NCI-H510A treated with DMSO at 0.1 percent for 48 hours (cell line): ENCODE measurements at places on chromosomes 7 and 10.
A peak's percentile ranks its signal among the peaks of the same experiment; 100 is the strongest.

GRCh38 chr7:127997226-127997922 lies 33.9 kb downstream of the LRRC4 start:
- DNase-seq: no peak

- DNase-seq: peak; percentile 69
Measured at GRCh38 chr7:66859794-66860645, 61.0 kb upstream of the TMEM248 start.

DNA sequence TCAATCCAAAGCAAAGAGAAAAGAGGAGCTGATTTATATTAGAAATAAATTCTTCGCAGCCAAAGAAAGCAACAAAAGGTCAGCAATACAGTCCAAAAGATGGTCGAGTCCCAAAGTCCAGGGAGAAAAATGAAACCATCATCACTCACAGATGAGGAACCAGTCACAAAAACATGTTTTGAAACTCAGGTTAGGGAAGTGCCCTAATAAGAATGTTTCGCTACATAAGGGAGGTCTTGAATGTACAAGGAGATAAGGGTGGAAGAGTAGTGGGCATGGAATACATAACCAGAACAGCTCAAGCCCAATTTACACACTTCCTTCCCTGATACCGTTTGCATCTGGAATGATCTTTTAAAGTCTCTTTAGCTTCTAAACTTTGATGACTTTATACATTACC lies 53.6 kb downstream of the VPS41 start:
- no peak for DNase-seq

- DNase-seq: no peak
Measured at GRCh38 chr10:117622471-117623184, 80.1 kb downstream of the EMX2 start.

DNA sequence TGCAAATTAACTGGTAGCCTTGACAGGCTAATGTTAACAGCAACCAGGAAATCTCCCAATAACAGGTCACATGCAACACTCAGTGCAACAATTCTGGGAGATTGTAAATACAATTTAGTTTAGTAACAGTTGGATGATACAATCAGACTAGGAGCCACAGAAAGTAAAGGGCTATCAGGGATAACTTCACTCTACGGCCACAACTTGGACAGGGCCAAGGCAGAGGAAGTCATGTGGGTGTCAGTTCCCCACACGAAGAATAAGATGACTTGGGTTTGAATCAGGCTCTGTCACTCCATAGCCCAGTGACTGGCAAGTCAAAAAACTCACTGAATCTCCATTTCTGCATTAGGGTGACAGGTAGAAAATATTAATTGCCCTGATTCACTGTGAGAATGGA lies 217.3 kb upstream of the CCDC6 start:
- DNase-seq: no peak

DNA sequence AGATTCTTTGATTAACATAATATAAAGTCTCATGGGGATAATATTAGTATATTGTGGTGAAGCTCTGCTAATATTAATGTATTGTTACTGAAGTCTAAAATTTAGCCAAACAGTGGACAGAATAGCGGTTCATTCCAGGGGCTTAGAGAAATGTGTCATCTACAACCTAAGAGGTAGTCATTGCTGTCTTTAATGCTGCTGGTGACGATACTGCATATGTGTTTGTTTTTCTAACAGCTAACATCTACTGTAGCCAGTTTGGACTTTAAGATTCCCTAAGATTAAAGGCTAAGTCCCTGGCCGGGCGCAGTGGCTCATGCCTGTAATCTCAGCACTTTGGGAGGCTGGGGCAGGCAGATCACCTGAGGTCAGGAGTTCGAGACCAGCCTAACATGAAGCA lies 102.0 kb upstream of the SAMD8 start:
- DNase-seq: no peak

DNA sequence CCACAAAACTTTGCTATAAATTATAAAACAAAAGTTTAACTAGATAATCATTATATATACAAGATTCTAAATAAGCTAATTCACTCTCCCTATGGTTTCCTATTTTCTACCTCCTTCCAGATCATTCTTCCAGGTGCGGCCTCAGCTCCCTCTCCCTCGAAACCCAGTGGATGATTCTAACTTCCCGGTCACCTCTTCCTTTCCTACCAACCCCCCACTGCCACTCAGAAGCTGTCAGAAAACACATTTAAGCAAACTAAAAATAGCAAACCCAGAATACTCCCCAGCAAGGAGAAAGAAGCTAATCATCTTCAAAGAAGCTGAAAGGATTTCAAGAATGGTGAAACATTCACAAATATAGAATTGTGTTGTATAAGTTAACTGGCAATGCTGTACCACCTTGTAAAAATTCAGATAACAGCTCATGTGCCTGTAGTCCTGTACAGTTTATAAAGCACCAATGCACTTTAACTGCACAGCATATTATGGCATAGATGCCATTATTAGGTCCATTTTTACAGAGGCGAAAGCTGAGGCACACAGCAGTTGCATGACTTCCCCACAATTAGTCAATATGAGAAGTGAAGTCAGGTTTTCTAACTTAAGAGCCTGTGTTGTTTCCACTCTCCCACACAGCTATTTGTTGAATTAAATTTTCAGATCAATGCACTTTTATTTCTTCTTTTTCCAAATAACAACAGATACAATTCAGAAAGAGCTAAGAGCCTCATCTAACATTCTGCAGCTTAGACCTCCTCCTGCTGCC lies 13.7 kb upstream of the DNTT start:
- DNase-seq: no peak

- DNase-seq: no peak
Measured at GRCh38 chr10:3948843-3949242, 163.8 kb upstream of the KLF6 start.

- DNase-seq: no peak
Measured at GRCh38 chr7:51973071-51973470, 656.5 kb upstream of the COBL start.

- peak; percentile 80 for DNase-seq
Measured at GRCh38 chr7:36278620-36279172, 111.0 kb upstream of the ANLN start.

GRCh38 chr7:121081327-121081936 lies 92.9 kb downstream of the CPED1 start:
- peak; percentile 55 for DNase-seq

DNA sequence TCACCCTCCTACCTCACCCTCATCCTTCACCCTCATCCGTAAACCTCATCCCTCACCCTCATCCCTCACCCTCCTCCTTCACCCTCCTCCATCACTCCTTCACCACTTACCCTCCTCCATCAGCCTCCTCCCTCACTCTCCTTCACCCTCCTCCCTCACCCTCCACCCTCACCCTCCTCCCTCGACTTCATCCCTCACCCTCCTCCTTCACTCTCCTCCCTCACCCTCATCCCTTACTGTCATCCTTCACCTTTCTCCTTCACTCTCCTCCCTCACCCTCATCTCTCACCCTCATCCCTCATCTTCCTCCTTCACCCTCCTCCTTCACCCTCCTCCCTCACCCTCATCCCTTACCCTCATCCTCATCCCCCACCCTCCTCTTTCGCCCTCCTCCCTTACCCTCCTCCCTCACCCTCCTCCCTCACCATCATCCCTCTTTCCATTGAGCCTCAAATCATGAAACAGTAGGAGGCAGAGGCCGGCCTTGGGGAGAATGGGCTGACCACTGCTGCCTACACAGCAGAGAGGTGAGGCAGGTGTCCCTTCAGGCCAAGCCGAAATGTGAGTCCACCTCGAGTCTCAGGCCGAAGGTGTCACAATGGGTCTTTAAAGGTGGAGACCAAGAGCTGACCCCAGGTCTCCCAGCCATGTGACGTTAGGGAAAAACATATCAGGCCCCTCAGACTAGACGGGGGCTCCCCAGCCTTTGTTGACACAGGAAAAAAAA lies 53.0 kb downstream of the PDGFA start:
- DNase-seq: no peak

DNA sequence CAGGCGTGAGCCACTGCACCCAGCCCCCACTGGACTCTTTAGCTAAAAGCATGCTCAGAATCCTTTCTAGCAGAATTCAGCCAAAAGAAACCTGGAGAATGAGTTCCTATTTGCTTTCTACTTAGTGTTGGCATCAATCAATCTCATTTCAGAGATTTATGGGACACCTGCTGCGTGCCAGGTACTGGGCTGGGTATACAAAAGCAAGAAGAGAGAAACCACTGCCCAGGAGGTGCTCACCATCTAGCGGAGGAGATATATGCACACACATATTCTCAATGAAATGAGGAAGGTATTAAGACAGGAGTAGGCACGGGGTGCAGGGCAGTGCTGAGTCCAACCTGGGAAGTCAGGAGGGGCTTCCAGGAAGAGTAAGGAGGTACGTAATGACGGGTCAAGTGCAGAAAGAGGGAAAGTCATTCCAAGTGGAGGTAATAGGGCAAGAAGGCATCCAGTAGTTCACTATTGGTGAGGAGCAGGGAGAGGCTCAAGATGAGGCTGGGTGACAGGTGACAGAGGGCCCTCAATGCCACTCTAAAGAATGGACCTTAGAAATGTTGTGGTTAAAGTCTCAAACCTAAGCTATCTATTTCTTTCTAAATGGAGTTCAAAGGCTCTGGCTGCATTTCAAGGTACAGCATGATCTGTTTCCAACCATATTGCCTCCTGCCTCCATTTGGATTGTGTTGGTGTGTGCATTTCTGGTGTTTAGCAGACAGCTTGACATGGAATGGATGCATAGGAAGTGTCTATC lies 22.1 kb downstream of the ABLIM1 start:
- peak; percentile 30 for DNase-seq

DNA sequence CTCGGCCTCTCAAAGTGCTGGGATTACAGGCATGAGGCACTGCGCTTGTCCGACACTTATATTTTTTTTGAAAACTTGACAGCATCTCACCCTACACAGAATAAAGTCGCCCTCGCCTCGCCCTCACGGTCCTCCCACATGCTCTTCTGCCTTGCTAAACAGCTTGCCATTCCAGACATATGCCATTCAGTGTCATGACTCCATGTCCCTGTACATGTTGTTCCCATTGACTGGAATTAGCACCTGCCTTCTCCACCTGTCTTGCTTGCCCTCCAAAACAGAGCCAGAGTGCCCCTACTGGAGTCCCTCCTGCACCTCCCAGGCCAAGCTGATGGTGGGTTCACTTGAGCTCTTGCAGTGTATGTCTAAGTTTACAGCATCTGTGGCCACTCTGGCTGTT lies 6.2 kb downstream of the NIPSNAP2 start:
- DNase-seq: peak; percentile 64

DNA sequence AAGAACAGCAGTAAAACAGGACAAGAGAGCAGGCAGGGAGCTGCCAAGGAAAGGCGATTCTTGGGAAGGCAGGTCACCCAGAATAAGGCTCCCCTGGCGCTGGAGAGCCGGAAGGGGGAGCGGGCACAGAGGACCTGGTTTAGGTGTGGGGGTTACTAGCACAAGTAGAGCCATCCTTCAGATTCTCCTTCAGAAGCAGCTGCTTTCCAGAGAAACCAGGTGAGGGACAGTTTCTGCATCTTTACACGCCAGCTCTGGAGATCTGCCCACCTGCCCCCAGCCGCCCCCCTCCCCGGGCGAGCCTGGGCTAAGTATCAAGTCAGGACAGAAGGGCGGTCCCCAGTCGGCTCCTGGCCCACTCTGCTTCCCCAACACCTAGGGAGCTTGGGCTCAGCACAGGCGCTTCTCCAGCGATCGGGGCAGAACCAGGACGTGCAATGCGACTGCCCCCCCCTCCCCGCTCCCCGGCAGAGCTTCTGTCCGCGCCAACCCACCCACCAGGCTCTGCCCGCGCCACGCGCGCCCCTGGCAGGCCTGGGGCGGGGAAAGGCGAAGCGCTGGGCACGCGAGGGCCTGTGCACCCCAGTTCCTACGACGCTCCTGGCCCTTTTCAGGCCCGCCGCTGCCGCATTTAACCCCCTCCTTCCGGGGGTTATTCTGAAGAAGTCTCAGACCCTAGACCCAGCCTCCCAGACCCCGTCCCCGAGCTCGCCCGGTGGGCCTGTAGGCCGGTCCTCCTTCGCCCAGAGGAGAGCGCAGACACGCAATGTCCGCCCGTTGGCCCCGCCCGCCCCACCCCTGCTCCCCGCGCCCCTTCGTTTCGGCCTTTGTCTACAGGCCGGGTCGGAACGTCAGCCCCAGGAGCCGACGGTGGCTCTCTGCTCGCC lies 4.4 kb upstream of the EN2 start:
- DNase-seq: no peak

DNA sequence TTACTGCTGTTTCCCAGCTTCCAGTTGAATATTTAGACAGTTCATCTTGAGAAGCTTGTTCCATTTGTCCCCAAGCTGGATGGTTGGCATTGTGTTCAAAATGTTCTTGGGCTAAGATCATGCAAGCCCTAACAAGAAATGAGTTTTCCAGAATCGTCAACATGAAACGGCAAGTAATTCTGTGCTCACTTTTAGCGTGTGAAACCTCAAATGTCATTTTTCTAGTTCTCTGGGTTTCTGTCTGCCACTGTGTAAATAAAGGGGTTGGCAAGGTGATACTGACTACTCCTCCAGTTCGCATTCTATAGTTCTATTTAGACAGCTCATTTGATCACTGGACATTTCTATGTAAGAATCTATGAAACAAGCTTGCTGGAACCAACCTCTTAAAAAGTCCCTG lies 194.0 kb downstream of the AHR start:
- no peak for DNase-seq

DNA sequence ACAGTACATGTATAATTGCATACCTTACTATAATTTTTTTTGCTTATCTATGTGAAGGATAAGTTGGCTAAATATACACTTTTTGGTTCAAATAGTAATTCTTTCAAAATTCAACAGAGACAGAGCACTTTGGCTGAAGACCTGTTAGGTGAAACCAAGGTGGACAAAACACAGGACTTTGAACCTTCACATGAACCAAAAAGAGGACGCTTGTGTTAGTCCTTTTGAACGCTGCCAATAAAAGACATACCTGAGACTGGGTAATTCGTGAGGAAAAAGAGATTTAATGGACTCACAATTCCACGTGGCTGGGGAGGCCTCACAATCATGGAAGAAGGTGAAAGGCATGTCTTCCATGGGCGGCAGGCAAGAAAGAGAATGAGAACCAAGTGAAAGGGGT lies 4.7 kb upstream of the AGMO start:
- no peak for DNase-seq

GRCh38 chr10:51524041-51524440 lies 175.4 kb downstream of the CSTF2T start:
- no peak for DNase-seq

GRCh38 chr10:61592581-61592980 lies 70.1 kb upstream of the CABCOCO1 start:
- DNase-seq: peak; percentile 0

GRCh38 chr10:78305311-78305710 lies 271.6 kb downstream of the RPS24 start:
- DNase-seq: no peak

- peak; percentile 59 for DNase-seq
Measured at GRCh38 chr7:23938937-23939552, 229.0 kb downstream of the STK31 start.

DNA sequence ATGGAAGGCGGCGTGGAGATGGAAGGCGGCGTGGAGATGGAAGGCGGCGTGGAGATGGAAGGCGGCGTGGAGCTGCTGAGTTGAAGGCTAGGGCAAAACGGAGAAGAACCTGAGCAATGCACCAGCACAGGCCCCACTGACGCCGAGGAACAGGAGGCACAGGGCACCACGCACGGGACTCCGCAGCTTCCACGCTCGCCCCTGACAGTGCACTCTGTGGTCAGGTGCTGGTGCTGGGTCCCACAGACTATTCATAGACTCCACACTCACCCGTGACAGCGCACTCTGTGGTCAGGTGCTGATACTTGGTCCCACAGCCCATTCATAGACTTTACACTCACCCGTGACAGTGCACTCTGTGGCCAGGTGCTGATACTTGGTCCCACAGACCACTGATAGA lies 34.0 kb downstream of the CPXM2 start:
- DNase-seq: no peak

- DNase-seq: peak; percentile 61
Measured at GRCh38 chr7:28890137-28890536, 68.0 kb downstream of the TRIL start.

- DNase-seq: no peak
Measured at GRCh38 chr10:124975977-124976514, 34.1 kb downstream of the ZRANB1 start.
